ENCODE measurements at places on chromosomes 1 and 21.

- DNase-seq, result no peak
These were observed 10.2 kb upstream of the LYPLAL1 start for GRCh38 chr1:219163401-219163954.

GRCh38 chr1:40983286-40983685 is 3.8 kb downstream of the CTPS1 start:
- DNase-seq, result no peak

DNA sequence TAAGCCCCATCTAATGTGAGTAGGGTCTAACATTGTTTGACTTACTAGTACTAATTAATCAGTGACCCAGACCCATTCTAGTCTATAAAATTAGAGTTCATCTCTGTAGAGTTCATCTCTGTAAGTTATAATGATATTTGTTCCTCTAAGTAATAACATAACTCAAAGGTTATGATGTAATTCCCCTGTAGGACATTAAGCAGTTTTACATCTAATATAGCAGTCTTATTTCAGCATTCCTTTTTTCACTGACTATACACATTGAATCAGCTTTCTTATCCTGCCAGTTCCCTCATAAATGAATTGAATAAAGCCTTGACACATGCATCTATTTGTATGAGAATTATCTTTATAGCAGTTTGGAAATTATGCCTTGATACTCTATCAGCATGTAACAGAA is 90.9 kb downstream of the SH3GLB1 start:
- no peak for DNase-seq

- no peak for DNase-seq
These were observed 14.0 kb downstream of the PKNOX1 start for GRCh38 chr21:42988236-42988965.

- DNase-seq, result no peak
These were observed 17.6 kb upstream of the CCT8 start for GRCh38 chr21:29091033-29091432.

GRCh38 chr1:203126866-203127665 is 460 bp upstream of the ADORA1 start:
- no peak for DNase-seq

DNA sequence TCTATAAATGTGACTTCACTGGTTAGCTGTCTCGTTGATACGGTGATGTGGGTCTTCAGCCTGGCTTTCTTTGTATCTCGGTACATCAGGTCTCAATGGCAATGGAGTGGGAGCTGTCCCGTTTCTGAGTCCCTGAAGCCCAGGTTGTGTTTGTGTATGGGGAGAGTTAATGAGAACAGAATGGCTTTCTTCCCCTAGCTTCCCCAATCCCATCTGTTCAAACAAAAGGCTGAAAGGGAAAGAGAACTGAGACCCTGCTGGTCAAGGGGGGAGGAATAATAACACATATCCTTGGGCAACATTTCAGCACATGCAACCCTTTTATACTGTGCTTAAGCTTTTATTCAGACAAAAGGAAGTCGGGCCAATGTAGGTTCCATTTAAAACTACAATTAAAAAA is 28.4 kb upstream of the CASQ2 start:
- DNase-seq, result no peak

DNA sequence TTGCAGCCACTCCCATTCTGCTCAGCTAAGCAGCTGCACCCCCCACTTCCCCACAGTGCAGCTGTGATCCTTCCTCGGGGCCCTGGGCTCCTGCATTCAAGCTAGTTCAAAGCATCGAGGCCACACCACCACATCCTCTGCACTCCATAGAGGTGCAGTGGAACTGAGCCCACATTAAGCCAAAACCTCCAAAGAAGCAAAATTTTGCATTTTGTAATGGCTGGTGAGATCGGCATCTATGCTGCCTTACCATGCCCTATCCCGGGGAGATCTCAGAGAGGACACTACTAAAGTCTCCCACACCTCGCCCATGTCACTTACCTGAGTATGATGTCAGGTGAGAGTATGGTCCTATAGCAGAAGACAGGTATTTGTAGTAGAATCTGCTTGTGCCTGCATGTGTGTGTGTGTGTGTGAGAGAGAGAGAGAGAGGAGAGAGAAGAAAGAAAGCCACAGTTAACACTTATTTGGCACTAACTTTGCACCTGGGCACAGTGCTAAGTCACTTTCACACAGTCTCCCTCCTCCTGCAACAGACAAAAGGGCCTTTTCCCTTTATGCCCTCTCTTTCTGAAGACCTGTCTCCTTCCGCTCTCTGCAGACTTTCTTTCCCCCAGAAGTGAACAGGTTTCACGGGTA is 89.8 kb downstream of the KIF14 start:
- peak; percentile 36 for DNase-seq

DNA sequence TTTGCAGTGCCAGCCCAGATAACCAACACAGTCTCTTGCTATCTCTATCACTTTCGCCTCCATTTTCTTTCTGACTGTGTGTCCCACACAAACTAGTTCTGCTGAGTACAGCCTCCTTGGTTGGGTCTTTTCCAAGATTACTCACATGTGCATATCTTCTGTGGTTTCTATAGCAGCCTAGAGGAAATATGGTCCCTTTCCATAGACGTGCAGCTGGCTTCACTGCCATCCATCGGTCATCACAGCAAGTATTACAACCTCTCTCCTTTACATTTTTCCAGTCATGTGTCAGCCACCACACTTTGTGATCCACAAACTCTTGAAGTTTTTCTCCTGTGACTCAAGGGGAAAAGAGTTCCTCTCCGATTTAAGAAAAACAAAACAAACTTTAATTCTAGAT is 893.4 kb upstream of the ADGRL4 start:
- DNase-seq, result no peak

Data from CD8-positive, alpha-beta T cell (primary cell).